ENCODE measurements at places on chromosomes 6 and 20. TPM values are rescaled to one million over a fixed set of nuclear protein-coding genes. Genes with fewer than 3 reads are reported as not detected.
A peak's percentile ranks its signal among the peaks of the same experiment; 100 is the strongest.

DNA sequence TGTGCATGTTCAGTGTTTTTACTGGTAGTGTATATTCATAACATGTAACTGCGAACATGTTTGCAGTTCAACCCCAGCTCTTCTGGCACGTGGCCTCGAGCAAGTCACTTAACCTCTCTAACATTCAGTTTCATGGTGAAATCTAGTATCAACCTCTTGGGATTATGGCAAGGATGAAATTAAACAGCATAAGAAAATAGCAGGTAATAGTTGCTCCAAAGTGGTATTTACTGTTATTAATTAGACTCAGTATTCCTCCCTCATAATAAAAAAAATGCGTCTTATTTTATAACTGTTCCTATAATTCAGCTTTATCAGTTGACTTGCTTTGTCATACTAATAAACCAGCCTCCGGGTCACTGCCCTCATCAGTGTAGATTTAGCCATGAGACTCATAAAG, 15.0 kb downstream of the FAM184A start:
- DNase-seq: no peak

GRCh38 chr6:25962149-25963127, at the start of gene TRIM38:
TRIM38 (plus strand) TSS chr6:25962802; CDS start chr6:25966523, 3,721 bp downstream.
- DNase-seq: no peak

DNA sequence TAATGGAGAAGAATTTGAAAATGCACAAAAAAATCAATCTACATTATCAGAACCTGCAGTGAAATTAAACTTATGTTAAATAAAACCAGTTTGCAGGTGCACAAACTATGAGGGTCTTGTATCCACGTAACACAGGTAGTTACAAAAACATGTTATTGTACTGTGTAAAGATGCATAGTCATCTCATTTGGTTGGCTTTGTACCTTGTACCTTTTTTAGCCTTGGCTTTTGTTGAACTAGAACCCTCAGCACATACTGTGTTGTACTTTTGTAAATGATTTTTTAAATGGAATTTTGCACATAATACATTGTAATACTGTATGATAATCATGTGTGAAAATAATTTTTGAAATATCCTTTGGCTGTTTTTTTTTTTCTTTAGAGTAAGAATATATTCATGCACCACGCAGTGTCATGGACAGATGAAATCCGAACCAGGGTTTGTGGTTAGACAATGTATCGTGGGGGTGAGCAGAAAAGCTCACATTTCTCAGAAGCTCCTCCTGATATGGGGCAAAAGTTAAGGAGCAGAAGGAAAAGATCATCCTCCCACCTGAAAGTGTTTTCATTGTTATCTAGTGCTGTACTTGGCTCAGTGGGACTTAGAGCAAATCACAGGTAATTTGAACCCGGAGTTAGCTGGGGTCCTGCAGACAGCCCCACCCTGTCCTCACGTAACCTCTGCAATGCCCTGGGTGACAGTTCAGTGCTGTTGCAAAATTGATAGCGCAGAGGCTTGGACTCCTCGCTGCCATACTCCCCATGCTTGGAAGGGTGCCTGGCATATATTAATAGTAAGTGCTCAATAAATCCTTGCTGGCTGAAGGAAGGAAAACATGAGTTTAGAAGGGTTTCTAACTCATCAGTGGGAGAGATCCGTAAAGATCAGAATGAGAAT, 14.8 kb upstream of the NAA20 start:
- DNase-seq: no peak

Gene TRIM40
- total RNA-seq: not detected

GRCh38 chr20:52890130-52890529, 82.0 kb upstream of the TSHZ2 start:
- no peak for DNase-seq

- no peak for DNase-seq
Measured at GRCh38 chr6:28429781-28430180, 13.5 kb downstream of the ZSCAN23 start.

GRCh38 chr6:1917626-1918371, 308.1 kb downstream of the FOXC1 start:
- DNase-seq: no peak

DNA sequence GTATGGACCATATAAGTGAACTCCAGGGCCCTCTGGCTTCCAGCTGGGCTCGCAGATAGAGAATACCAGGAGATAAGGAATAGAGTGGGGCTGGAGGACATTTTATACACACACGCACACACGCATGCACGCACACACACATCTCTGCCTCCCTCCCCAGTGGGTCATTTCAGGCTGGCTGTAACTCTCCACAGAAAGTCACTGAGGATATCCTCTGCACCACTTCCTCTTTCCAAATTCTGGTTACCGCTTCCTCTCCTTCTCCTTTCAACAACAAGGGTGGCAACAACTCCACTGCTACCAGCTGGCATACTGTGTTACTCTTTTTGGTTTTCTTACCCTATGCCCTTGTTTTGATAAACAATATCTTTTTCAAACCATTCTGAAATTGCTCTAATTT, 280.2 kb downstream of the COL12A1 start:
- no peak for DNase-seq

Gene TNNC2
- 0.74 TPM for total RNA-seq

GRCh38 chr20:62216636-62217566, 3.2 kb downstream of the HRH3 start:
- DNase-seq: no peak

Gene LIME1
- 6.5 TPM for total RNA-seq

DNA sequence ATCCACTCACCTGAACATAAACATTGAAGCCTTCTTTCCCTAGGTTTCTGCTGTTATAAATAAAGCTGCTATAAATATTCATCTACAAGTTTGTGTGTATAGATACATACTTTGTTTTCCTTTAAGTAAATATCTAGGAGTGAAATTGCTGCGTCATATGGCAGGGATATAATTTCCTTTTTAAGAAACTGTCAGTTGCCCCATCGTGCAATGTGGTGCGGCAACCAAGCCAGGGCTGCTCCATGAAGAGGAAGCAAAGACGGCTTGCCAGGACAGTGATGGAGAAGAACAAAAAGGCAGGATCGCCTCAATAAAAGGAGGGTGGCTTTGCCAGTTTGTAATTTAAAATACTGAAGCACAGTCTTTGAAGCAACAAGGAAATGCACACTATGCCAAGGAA, 36.6 kb downstream of the CITED2 start:
- no peak for DNase-seq

Gene SLC52A3
- 2.2 TPM for total RNA-seq

Gene GMPR
- 5.9 TPM for total RNA-seq

GRCh38 chr6:5250911-5251310, 9.8 kb downstream of the LYRM4 start:
- DNase-seq: no peak

DNA sequence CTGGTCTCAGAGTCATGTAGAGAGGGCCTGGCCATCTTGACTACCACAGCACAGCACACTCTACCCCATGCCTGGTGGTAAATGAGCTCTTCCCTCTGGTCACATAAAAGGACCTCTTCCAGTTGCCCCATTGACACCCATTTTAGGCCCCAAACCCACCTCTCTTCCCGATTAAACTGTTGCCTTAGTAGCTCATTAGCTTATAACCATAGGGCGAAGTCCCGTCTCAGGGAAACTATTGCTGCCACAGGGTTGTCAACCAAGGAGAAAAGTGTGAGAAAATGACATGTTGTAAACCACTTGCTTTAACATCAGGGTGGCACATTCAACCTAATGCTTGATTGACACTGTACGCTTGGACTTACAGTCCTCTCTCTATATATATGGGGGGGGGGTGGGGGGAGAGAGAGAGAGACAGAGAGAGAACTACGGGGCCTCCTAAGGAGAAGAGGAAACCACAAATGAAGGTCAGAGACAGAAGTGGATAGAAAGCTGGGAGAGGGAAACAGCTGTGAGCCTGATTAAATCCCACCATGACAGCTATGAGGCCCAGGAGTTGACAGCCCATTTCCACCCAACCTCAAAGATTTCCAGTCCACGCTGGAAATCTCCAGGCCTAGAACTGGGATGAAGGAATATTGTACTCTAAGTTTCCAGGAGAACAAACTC, 14.9 kb upstream of the BTN1A1 start:
- DNase-seq: no peak

DNA sequence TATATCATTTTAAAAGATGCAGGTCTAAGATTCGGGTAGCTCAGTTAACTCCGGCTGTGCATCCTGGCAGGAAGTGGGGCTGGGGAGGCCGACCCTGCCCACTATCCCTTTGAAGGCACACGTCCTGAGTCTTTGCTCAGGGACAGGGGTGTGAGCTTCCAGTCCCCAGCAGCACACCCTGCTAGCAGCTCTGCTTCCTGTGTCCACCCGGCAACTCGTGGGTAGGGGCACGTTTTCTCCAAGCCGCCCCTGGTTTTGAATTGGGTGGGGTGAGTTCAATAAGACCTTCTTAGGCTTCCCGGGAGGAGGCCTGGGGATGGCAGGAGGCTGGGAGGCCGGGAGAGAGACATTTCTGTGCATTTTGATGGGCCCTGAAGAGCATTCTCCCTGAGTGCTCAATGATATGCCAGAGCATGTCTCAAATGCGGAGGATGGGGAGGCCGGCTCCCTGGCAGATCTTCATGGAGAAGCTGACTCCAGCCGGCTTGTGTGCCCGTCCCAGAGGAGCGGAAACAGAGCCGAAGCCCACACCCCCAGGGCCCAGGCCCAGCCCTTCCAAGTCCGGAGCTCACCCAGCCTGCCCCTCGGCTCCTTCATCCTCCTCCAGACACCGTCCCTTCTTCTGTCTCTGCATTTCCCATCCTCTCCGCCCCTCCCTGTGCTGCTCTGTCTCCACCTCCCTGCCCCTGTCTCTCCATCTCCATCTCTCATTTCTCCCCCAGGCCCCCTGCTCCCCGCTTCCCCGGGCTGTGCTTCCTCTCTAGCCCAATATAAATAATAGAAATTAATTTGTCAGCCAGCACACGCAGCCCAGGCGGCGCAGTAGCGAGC, 36.3 kb upstream of the ZFAND3 start:
- no peak for DNase-seq

DNA sequence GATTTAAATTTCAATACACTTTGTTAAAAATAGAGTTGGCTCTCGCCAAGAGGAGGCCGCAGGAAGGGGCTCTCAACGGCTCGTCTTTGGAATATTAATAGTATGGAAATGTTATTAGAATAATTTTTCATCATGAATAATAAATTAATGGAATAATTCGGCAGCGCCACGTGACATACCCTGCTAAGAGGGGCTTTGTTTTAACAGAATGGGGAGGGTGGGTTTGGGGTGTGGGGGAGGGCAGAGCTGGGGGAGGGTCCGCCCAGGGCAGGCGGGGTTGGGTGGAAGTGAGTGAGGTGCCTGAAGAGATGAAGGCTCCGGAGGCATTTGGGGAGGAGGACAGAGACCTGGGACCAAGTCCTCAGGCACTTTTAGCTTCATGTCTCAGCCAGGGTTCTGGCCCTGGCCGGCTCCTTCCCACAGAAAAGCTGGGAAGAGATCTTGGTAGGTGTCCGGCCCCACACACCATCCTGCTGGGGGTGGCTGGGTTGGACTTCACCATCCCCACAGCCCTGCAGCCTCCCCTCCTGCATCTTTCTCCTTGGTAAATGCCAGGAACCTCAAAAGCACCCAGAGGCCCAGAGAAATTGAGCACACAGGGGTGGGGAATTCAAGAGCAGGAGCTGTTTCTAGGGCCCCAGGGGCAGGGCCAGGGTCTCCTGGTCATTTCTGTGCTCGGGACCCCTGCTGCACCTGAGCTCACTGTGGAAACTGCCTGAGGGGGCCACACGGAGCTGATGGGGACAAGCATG, 93.6 kb upstream of the BHLHE23 start:
- DNase-seq: no peak

DNA sequence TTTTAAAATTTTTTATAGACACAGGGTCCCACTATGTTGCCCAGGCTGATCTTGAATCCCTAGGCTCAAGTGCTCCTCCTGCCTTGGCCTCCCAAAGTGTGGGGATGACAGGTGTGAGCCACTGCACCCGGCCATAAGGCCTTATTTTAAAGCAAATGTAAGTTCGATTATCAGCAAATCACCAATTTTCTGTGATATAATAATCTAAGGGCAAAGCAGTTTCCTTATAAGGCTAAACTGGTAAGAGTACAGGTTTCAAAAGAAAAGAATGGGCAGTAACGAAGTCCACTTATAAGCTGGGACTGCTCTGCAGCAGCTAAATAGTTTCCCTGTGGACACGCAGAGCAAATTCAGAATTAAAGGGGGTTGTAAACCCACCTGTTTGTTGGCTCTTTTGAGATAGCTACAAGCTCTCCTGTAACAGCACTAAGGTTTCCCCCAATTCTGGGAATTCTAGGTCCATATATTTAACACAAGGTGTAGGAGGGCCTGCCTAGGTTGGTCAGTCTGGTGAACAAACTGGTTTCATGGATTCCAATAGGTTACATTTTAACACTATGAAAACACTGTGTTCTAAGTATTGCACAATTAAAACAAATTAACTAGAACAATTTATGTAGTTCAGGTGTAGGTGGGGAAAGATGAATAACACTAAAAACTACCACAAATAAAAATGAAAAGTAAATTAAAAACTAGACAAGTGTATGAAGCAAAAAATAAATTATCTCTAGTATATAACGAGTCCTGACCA, 26.3 kb downstream of the LHFPL5 start:
- no peak for DNase-seq

DNA sequence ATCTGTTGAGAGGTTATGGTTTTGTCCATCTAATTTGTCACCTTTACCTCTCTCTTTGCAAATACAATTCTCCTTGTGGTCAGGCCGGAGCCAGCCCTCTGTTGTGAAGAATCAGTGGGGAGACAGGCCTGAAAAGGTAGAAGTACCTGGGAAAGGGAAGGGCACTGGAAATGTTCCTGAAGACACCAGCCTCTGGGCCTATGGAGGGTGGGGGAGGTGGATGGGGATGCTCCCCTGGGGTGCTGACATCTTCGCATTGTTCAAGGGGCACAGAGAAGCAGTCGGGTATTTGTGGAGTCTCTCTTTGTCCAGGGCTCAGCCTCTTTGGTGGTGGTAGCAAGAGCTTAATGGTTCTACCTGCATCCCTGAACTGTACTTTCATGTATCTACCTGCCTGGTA, 24.4 kb upstream of the AFDN start:
- DNase-seq: no peak

- DNase-seq: peak; percentile 59
Measured at GRCh38 chr6:170184316-170184715, 106.6 kb downstream of the DLL1 start.

- DNase-seq: no peak
Measured at GRCh38 chr6:109243863-109244825, 138.1 kb downstream of the CD164 start.

DNA sequence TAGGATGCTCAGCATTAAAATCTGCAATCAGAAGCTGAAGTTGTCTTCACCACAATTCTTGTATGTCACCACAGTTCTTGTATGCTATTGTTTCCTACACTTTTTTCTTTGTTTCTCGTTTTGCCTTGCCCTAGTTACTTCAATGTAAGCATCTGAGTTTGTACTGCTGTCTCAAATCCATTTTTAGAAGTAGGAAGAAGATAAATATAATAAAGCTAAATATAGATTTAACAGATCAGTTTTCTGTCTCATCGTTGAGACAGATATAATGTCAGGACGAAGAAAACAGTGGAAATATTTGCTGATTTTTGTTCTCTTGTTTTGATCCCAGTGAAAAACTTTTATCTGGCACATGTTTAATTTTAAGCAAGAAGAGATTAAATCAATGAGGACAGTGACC, 318.0 kb downstream of the QKI start:
- DNase-seq: no peak

Gene POU3F2
- not detected for total RNA-seq

Gene FAM50B
- total RNA-seq: 6.1 TPM

Gene SLC22A3
- total RNA-seq: 8.6 TPM

Data from mesenteric fat pad (tissue), 1 donor.